Thoracic aorta (tissue), 2 donors: ENCODE measurements at places on chromosomes 5 and 9.

DNA sequence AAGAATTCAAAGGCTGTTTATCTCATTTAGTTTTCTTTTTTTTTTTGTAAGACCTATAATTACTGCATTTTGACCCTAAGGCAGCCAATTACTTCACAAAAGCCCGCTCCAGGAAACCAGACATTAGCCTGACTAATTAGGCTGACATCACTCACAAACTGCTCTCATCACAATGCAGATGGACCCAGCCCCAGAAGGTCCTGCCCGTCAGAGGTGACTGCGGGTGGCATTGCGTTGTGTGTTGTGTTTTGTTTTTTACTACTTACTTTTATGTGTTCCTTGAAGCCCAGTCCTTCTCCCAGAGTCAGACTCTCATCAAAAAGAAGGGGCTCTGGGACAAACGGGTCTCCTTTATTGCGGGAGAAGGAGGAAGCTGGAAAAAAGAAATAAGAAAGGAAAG is 172.2 kb downstream of the HSD17B3 start:
- DNase-seq: no peak

DNA sequence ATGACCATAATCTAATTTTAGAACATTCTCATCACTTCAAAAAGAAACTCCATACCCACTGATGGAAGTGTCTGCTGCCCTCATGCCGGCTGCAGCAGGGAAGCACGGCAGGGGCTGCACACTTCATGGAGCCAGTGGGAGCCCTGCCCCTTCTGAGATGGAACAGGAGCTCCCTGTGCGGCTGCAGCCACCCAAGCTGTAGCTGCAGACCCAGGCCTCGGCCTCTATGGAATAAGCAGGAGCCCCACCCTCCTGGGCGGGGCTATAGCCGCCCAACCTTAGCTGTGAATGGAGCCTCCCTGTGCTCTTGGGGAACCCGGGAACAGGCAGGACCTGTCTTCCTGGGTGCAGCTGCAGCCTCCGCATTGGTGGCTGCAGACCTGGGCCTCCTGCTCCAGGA is 128.5 kb downstream of the NUDT12 start:
- no peak for DNase-seq

GRCh38 chr5:160353379-160353778 is 17.0 kb downstream of the C1QTNF2 start:
- DNase-seq: peak; percentile 72

GRCh38 chr9:8880060-8880459 is 1080.5 kb upstream of the DMAC1 start:
- DNase-seq: no peak

GRCh38 chr9:77975036-77975435 is 56.6 kb downstream of the GNAQ start:
- no peak for DNase-seq

DNA sequence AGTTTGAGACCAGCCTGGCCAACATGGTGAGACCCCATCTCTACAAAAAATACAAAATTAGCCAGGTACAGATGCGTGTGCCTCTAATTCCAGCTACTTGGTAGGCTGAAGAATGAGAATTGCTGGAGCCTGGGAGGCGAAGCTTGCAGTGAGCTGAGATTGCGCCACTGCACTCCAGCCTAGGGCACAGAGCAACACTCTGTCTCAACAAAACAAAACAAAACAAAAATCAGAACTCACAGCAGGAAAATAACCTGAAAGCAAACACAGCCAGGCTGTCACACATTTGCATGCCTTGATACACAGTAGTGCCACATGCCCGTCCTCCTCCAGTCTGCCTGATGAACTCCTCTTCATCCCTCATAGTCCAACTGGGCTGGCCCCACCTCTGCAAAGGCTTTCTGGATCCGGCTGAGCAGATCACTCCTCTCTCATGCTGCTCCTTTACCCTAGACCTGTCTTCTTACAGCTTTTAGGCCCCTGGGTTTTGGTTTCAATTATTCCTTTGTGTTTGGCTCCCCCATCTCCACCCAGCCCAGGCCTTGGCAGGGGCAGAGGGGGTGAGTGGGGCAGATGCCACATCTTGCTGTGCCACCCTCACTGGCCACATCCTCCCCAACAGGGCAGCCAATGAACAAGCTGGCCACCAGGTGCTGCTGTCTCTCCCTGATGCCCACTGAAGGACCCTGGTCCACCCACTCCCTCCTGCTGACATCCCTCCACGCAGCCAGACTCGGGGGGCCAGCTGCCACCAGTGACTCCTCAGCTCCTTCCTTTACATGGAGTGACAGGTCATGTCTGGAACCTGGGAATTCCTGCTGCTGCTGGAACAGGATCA is 62.0 kb upstream of the GGTA1 start:
- DNase-seq: no peak

- no peak for DNase-seq
Measured at GRCh38 chr9:26768145-26768544, 124.5 kb downstream of the CAAP1 start.

DNA sequence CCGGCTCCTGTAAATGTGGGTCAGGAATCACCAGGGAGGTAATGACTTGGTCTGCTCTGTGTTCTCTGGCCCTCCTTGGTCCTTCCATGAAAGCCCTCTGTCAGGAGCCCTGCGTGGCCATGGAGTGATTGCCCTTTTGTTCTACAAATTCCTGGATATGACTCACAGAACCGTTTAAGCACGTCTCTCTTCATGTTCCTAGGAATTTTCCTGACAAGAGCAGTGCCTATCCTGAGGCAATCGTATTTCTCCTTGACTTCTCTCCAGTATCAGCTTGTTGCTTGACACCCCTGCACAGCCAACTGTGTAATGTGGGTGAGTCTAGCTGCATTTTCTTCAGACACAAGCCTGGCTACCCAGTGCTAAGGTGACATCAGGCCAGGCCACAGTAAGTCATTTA is 274.3 kb upstream of the ZNF462 start:
- DNase-seq: no peak

DNA sequence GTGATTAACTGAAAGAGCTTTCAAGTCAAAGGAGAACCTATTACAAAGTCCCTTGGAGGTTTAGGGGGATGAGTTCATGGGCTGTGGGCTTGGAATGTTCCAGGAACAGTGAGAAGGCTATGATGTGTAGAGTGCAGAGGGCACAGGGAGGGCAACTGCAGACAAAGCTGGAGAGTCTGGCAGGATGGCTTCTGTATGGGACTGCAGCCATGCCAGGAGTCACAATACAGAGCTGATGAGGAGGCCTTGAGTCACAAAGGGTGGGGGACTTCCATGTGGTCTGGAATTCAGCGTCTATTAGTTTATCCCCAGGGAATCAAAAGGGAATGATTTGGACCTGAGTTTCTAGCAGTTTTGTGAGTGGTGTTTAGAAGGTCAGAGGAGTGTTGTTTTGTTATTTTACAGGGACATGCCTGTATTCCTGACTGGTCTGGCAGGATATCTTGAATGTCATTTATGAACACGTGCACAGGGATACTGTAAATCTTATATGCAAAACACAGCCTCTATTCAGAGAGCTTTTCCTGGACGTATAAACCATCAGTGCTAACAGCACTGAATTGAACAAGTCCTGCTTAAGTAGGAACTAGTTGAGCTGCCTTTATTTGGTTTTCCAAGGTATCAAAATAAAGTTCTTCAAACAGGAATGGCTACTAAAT is 14.3 kb upstream of the TEK start:
- no peak for DNase-seq

DNA sequence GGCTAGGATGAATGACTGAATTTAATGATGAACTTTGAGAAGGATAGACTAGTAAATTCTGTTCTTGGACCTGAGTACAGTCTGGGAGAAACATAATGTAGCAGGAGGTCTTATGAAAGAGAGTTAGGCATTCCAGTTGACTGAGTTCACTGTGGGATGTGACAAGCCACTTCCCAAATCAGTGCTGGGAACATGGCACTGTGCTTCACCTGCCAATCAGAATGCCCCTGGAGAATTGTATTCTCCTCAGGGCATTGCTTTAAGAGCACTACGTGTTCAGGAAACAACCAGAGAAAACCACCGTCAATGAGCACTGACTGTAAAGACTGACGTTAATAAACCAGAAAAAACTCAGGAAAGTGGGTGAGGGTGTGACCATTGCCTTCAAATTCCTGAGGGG is 1.2 kb downstream of the CCDC107 start:
- DNase-seq: no peak

- no peak for DNase-seq
Measured at GRCh38 chr9:75190762-75191161, 102.4 kb downstream of the OSTF1 start.

- no peak for DNase-seq
Measured at GRCh38 chr5:143159031-143159430, 244.5 kb downstream of the NR3C1 start.

DNA sequence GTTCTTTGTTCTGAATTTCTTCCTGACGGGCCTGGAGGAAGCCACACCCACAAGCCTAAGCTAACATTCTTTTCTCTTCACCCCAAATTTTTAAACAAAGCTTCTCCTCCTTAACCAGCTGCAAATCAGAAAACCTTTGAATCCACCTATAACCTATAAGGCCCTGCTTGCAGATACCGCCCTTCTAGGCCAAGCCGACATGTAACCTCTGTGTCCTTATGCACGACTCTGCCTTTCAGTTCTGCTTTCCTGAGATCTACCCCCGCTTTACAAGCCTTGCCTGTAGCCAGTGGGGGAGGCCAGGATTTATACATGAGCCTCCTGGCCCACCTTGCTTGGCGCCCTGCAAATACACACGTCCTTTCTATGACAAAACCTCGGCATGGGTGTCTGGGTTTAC is 19.3 kb downstream of the BRD9 start:
- no peak for DNase-seq

DNA sequence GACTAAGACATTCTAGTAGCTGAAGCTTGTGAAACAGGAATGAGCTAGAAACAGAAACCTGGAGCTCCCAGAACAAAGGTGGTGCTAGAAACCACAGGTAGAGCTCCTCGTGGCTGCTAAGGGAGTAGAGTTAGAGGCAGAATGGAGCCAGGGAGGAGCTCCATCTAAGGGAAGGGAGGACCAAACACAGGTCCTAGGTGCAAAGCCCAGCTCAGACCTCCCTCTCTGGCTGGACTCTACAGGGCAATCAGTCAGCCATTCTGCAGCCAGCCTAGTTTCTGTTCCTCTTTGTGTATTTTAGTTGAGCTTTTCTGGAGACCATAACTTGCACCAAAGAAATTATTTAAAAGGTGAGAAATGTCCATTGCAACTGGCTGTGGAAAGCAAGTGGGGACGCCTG is 70.4 kb downstream of the CRB2 start:
- no peak for DNase-seq

DNA sequence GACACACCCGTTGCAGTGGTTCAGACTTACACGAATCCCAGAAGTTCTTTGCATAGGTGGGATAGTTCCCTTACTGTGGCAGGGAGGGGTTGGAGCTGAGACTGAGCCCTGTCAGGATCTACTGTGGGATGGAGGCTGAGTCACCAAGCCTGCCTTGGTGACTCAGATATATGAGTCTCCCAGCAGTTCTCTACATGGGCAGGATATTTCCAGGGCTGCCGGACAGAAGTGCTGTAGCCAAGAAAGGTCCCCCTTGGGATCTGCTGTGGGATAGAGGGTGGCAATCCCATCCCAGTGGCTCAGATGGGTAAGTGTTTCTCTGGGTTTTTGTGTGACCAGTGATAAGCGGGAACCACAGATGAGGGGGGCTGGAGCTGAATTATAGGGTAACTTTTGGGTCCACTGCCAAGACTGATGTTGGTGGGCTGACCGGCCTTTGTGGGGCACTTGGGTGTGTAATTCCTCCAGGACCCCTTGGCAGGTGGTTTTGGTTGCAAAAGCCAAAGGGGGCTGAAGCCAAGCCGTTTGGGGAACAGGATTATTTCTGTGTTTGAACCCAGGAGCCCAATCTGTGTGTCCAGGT is 18.7 kb downstream of the XRCC4 start:
- DNase-seq: no peak

DNA sequence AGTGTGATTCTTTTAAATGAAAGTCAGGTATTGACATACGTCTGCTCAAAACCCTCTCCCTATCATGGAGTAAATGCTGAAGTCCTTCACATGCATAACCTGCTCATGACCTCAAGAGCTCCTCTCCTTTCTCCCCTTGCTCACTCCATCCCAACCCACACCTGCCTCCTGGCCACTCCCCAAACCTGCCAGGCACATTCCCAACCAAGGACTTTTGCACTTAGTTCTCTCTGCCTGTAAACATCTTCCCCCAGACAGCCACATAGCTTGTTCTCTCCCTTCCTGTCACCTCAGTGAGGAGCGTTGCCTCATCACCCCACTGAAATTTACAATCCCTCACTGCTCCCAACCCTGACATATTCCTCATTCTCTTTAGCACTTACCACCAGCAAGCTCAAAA is 8.7 kb downstream of the SETD9 start:
- no peak for DNase-seq

DNA sequence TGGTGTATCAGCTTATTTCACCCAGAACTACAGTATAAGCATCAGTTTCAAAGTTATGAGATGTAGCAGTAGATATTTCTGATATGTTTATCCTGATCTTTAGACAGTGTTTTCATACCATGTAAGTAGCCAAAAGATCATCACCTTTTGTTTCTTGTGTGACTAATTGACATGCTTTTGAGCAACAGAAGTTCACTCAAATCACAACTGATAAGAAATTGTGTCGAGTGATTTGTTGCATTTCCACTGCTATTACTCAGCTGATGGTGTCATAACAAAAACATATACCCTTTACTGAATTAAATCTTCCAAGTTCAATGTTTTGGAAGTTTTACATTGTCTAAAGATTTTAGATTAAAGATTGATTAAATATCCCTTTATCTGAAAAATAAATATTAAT is 324.5 kb downstream of the TUSC1 start:
- DNase-seq: no peak

DNA sequence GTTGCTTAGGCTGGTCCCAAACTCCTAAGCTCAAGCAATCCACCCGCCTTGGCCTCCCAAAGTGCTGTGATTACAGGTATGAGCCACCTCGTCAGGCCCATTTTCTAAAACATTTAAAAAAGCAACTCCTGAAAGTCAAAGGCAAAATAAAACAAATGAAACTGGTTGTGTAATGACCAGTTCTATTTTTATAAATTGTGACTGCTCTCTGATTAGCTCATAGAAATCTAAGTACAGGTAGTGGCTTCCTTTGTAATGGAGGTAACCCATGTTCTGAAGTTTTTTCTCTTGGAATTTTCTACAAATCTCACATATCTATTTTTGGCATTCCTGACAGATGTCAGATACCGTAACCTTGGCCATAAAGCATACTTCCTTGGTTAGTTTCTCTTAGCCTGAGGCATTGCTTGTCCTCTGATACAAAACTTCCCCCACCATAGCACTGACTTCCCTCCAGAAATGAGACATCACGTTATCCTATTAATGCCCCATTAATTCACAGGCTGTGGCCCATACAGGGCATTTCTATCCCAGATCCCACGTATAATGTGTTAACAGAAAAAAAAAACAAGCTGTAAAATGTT is 14.1 kb upstream of the AK3 start:
- no peak for DNase-seq

- no peak for DNase-seq
Measured at GRCh38 chr9:32376285-32376684, 8.2 kb upstream of the ACO1 start.

DNA sequence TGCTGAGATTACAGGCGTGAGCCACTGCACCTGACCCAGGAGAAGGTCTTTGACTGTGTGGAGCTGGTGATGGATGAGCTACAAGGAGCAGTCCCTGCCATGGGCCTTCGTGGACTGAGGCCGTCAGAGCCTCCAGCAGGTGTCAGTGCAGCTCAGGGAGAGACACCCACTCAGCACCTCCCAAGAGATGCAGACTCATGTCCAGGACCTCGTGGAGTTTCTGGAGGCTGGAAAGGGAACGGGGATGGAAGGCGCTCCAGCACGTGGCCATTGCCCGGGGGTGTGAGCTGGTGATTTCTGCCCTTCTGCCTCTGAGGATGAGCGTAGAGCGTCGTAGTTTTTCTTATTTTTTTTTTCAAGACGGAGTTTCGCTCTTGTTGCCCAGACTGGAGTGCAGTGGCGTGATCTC is 9.5 kb downstream of the TOR4A start:
- DNase-seq: no peak

- DNase-seq: no peak
Measured at GRCh38 chr5:171451421-171451820, 32.0 kb downstream of the FGF18 start.
